ENCODE measurements at places on chromosomes 5 and 9. TPM values are rescaled to one million over a fixed set of nuclear protein-coding genes. Genes with fewer than 3 reads are reported as not detected.

The CDO1 gene
- total RNA-seq: 19.1 TPM

The DNAI1 gene
- total RNA-seq: 0.13 TPM

The PCDHB15 gene
- total RNA-seq: 4.3 TPM

The SDHA gene
- total RNA-seq: 99.1 TPM

The MAMDC4 gene
- 4.7 TPM for total RNA-seq

The UBE2QL1 gene
- total RNA-seq: 0.58 TPM

GRCh38 chr9:28045051-28045450 is 471.8 kb upstream of the C9orf72 start:
- DNase-seq: peak; percentile 72

DNA sequence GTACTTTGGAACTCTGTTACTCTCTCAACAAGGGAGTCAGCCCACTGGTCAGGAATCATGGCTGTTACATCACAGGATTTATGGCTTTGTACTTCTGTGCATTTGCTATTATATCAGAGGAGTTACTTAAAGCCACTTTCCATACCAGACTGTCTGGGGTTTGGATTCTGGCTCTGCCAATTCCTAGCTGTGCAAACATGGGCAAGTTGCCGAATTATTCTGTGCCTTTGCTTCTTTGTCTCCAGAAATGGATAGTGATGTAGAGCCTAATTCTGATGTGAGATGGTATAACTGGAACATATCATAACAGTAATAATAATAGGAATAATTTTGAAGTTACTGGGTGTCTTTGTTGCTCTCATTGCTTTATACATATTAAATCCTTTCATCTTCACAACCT is 1047.3 kb upstream of the SEMA6A start:
- no peak for DNase-seq

- peak; percentile 7 for DNase-seq
Observed at GRCh38 chr5:99061711-99062110, 132.9 kb upstream of the CHD1 start.

DNA sequence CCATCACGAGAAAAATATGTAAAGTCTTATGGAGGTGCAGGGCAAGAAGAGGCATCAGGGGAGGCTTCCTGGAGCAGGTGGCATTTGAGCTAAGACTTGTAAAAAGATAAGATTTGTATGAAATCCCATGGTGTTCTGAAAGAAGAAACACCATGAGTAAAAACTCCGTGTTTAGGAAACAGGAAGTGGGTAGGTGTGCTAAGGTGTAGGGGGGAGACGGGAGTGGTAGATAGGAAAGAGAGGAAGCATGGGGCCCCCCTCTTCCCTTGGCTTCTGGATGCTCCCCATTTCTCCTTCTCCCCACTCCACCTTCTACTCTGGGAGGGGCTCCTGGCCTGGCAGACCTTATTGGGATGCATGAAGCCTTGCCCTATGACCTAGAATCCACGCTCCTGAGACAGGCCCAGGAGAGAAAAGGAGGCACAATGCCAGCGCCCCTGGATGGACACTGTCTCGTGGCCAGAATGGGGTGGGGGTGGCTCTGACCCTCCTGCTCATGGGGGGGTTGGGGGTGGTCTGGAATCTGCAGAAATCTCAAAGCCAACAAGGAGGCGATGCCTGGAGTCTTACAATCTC is 103.6 kb downstream of the GTF3C4 start:
- DNase-seq: no peak

GRCh38 chr5:95759005-95759404 is 27.9 kb downstream of the RHOBTB3 start:
- DNase-seq: no peak

- DNase-seq: peak; percentile 96
Observed at GRCh38 chr5:116626272-116626723, 51.7 kb upstream of the SEMA6A start.

- no peak for DNase-seq
Observed at GRCh38 chr5:135163964-135164363, 129.9 kb upstream of the PITX1 start.

DNA sequence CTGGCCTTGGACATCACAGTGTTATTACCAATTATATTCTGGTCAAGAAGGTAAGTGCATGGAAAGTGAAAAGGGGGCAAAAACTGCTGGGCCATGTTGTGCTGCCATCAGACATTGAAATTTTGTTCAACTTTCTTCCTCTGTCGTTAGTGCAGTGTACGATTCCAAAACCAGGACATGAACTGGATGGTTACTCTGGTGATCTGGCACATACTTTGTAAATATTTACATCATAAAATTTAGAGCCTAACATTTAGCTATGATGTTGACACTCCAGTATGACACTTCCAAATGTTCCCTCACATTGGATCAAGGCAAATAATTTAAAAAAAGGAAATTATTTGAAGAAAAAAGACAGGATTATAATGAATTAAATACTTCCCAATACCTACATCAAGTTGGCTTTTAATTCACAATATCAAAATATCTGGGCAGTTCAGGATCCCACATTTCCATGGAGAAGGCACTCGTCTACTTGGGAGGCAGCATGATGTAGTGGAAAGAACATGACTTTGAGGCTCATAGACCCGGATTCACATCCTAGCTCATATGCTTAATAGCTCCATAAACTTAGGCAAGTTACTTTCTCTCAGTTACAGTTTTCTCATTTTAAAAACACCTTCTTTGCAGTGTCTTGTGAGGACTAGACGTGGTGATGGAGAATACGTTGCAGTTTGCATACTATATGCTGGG is 342.5 kb upstream of the MPDZ start:
- peak; percentile 69 for DNase-seq

GRCh38 chr5:635306-636055 is 23.3 kb downstream of the CEP72 start:
- no peak for DNase-seq

DNA sequence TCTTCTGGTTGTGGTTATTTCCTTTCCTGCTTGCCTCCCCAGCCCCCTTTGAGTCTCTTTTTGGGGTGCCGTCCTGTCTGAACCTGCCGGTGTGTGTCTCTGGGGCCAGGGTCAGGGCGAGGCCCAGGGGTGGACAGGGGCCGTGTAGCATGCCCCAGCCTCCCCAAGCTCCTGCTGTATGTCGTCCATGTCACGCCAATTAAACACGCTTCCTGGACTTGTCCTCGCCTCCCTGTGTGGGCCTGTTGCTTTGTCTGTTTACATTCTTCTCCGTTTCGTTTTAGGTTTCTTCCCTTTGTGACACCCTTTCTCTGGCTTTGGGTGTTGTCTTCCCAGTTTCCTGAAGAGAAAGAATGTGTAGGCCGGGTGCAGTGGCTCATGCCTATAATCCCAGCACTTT is 28.5 kb upstream of the HMCN2 start:
- no peak for DNase-seq

GRCh38 chr5:130316971-130317680 is 412.9 kb downstream of the CHSY3 start:
- no peak for DNase-seq

DNA sequence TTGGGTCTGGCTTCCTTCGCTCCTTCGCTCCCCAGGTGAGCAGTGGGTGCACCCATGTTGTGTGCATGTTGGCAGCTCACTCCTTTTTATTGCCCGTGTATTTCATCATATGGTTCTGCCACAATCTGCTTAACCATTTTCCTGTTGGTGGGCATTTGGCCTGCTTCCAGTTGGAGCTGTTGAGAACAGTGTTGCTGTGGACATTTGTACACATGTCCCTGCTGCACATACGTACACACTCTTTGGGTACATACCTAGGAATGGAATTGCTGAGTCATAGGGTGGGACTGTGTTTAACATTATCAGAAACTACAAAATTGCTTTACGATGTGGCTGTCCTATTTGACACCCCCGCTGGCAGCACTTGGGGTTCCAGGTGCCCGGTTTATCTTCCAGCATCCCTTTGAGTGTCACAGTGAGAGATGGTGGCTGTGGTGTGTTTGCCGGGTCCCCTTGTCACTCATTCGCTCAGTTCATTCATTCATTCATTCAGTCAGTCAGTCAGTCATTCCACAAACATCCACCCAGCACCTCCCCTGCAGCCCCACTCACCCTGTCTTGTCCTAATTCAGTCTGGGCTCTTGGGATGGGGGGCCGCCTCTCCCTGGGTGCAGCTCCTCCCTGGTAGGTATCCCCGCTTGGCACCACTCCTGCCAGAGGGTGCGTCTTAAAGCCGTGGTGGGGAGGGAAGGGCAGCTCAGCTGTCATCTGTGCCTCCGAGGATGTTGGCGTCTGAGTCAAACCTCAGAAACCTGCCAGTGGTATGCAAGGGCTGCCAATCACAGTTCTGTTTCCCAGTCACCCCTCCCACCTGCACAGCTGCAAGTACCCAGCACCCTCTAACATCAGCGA is 7.9 kb upstream of the FIBCD1 start:
- DNase-seq: no peak

DNA sequence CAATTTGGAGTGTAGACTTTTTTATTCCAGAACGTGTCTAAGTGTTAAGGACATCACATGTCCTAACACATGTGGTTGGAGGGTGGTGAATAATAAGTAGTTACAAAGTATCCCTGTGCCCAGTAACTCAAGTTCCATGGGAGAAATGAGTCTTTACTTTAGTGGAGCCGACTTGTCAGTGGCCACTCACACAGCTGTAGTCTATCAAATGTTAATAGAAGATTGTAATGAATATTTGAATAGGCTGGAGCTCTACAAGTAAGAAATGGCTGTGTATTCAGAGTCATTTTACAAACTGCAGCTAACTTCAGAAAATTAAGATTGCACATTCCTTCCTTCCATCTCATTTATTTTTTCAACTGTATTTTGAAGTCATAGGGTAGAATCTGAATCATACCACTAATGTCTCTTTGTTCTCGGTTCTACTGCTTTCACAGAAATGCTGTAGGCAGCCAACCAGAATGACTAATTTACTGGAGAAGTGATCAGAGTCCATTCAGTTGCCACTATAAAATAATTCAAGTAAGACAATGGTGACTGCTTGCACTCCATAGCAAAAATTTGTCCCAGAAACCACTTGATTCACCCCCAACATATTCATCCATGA is 394.8 kb downstream of the NR2F1-AS1 start:
- DNase-seq: no peak

DNA sequence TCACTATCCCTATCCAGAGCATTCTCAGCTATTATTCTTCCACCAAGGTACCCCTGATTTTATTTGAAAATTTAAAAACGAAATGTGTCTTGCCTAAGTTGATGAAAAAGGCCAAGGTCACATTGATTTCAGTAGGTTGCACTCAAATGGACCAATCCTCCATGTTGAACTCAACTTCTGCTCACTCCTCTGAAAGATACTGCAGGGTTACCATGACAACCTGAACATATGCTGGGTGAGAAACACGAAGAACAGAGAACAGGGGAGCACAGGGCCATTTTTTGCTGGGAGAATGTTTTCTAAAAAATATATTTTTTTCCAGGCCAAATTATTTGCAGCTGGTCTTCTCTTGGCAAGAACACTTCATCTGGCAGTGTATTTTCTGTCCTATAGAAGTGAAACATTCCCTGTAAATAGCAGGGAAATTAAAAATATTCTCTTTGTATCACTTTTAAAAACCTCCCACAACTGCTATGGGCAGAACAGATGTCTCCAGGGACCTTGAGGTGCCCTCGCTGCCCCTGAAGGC is 215.9 kb downstream of the NXNL2 start:
- DNase-seq: peak; percentile 91

DNA sequence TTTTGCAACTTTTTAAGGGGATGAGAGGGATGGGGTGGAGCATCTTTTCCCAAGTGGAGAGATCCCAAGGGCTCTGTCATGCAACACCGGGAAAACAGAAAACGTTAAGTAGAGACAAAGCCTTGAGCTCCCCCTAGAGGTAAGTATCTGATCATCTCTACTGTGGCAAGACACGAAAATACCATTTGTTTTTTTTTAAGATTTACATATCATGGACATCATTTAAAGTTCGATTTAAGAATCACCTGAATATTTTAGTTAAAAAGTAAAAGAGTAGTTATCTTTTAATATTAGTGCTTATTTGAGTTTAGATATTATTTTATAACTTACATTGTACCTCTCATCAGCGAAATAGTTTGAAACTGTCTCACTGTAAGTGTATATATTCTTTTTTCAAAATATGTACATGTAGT is 200.4 kb downstream of the LRRC70 start:
- peak; percentile 54 for DNase-seq

DNA sequence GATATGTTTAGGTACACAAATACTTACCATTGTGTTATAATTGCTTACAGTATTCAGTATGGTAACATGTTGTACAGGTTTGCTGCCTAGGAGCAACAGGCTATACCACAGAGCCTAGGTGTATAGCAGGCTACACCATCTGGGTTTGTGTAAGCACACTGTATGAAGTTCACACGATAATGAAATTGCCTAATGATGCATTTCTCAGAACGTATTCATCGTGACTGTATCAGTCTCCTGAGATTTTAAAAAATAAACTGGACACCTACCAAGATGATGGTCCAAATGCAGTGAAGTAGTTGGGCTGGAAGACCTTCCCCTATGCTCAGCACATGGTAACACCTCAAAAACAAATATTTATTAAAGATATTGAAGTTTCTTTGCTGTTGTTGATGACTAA is 103.3 kb upstream of the NFIB start:
- peak; percentile 62 for DNase-seq

DNA sequence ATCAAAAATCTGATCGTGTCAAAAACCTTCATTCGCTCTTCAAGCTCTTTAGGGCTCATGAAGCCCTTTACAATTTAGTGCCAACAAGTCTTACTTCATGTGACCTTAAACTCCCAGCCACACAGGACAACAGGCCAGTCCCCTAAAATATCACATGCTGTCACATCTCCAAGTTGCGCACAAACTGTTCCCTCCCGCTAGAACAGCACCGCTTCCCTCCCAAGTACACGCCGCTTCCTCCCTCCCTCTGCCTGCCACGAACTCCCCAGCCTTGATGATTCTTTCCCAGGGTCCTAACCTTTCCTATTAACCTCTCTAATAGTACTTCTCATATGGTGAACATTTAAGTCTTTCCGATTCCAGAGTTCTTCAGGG is 91.2 kb downstream of the TLE1 start:
- DNase-seq: no peak

Data from muscle of leg (tissue), 16 donors.